Stimulated activated CD4-positive, alpha-beta T cell treated with anti-CD3 and anti-CD28 coated beads, Interleukin-4, amount 100 ng/mL, for 24 hours (primary cell): ENCODE measurements at places on chromosomes 12 and 14.

DNA sequence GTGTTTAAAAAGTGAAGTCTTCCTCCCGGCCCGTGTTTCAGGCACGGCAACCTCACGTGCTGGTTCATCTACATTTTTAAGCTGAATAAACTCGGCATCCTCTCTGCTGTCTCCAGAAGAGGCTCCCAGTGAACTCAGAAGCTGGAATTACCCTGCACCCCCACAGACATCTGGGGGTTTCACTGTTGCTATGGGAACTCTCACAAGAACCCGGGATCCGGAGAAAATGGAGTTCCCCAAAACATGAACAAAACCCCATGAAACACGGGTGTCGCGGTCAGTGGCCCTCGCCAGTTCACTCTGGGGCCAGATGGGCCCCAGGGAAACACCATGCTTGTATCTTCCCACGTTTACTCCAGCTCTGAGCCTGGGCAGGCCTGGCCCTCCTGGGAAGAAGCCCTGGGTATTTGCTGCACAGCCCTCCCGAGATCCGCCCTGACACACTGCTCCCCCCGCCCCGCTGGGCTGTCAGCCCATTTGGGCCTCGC, 143.7 kb downstream of the PIWIL1 start:
- DNase-seq: no peak

GRCh38 chr14:93039649-93040315, 75.9 kb downstream of the ITPK1 start:
- DNase-seq: no peak

DNA sequence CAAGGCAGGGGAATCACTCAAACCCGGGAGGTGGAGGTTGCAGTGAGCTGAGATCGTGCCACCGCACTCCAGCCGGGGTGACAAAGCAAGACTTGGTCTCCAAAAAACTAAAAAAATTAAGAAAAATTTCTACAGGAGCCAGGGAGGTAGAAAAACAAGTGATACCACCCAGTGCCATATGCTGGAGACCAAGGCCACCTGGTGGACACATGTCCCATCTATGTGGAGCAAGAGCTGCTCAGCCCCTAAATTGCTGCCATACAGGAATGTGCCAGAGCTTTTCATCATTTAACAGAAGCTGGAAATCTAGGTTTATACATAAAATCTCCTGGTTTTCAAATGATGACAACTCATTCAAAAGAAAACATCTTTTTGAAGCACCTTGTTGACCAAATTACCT, 61.4 kb upstream of the ELK3 start:
- no peak for DNase-seq

DNA sequence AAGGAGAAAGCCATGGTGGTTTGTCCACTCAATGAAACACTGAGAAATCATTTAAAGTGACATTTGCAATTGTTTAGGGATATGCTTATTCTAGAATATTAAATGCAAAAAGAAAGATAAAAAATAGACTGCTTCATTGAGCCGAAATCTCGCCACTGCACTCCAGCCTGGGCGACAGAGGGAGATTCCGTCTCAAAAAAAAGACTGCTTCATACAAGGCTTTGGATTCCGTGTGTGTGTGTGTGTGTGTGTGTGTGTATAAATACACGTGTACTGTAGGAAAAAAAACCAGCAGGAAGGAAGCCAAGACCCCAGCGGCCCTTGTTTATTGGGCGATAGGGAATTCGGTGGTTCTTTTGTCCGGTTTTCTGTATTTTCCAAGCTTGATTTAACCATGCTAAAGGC, 3.2 kb upstream of the ZNF839 start:
- DNase-seq: peak; percentile 28

GRCh38 chr12:43004908-43005307, 415.4 kb upstream of the PRICKLE1 start:
- DNase-seq: no peak

- no peak for DNase-seq
Measured at GRCh38 chr12:29428633-29429032, 47.7 kb upstream of the ERGIC2 start.
